KG1 (cell line): ENCODE measurements at places on chromosomes 7 and 10.
A peak's percentile ranks its signal among the peaks of the same experiment; 100 is the strongest.

DNA sequence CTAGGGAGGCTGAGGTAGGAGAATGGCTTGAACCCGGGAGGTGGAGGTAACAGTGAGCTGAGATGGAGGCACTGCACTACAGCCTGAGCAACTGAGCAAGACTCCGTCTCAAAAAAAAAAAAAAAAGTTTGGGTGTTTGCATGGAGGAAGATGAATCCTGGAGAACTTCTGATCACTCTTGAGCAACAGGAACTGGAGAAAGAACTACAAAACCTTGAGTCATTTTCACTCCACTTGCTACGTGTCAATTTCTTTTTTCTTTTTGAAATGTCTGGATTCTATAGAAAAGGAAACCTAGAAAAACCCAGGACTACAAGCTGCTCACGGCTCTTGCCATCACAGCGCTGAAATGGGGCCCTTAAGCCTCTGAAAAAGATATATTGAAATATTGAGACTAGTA lies 189.6 kb upstream of the NRP1 start:
- DNase-seq: no peak

- no peak for DNase-seq
These were observed 41.1 kb downstream of the VIPR2 start for GRCh38 chr7:159103382-159104187.

DNA sequence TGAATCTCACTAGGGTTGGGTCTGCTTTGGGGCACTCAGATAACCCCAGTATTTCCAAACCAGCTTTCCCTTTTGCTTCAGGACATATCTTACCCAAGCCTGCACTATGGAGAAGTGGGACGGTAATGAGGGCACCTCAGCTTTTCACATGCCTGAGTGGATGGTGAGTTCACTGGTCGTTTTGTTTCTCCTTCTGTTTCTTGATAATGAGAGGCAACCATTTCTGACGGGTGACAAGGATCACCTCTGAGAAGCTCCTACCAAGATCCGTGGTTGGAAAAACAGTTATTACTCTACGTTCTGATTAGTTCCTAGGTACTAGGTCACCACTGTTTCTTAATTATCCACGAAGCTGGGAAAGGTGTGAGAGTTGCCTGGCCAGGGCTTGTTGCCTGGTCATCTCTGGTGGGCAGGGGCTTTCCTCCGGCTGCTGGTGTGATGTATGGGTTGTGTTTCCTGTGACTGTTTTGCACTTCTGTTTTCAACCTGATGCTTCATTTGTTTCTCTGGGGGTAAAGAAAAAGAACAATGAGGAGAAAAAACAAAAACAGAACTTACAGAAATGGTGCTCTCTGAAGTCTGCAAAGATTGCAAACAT lies 65.7 kb upstream of the STRIP2 start:
- no peak for DNase-seq

DNA sequence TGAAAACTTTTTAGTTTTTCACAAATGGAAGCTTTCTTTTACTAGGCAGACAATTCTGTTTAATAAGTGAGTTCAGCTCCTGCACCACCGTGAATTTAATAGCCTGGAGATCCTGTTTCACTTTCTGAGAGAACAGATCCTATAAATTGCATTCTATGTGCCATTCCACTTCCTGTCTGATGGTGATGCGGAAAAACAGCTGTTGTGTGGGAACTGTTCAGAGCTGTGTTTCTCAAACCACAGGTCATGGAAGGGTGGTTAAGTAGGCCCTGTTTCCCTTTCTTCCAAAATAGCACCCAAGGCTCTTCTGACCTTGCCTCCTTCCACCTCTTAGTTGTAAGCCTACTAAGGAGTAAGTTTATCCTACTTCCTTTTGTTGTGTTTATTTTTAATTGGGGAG lies 97.2 kb upstream of the DKK1 start:
- DNase-seq: no peak

GRCh38 chr10:14736600-14737081 lies 38.1 kb downstream of the FAM107B start:
- DNase-seq: no peak

DNA sequence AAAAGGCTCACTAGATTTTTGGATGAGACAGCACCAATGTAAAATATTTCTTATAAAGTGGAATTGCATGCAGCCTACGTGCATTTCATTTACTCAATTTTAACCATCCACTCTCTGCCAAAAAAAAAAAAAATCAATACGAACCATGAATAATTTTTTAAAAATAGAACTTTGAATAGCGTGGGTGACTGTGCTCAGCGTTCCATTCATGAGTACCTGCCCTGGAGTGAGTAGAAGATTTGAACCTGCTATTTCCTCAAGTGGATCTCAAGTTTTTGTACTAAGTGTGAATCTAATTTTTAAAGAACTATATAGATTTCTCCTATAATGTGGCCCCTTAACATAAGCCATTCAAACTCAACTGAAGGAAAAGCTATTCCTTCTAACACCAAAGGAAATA lies 105.3 kb downstream of the ARHGAP12 start:
- DNase-seq: no peak

DNA sequence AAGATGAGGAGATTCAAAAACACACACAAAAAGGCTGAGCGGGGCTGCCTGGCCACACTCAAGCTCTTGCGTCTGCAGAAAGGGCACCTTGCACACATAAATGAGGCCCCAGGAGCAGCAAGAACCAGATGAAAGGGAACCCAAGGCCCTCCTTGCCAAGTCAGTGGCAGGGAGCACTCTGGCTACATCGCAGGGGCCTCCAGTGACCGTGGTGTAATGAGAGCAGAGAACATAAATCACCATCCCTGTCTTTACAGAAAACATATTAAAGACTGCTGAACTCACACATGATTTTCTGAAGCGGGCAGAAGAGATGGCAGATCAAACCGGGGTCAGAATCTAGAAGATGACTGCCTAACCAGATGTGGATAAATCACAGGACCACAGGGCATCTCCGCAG lies 80.5 kb downstream of the SLIT1 start:
- DNase-seq: no peak

- no peak for DNase-seq
These were observed 66.5 kb downstream of the VPS50 start for GRCh38 chr7:93298671-93299070.

GRCh38 chr7:96076350-96076707 lies 245.6 kb downstream of the SLC25A13 start:
- no peak for DNase-seq

DNA sequence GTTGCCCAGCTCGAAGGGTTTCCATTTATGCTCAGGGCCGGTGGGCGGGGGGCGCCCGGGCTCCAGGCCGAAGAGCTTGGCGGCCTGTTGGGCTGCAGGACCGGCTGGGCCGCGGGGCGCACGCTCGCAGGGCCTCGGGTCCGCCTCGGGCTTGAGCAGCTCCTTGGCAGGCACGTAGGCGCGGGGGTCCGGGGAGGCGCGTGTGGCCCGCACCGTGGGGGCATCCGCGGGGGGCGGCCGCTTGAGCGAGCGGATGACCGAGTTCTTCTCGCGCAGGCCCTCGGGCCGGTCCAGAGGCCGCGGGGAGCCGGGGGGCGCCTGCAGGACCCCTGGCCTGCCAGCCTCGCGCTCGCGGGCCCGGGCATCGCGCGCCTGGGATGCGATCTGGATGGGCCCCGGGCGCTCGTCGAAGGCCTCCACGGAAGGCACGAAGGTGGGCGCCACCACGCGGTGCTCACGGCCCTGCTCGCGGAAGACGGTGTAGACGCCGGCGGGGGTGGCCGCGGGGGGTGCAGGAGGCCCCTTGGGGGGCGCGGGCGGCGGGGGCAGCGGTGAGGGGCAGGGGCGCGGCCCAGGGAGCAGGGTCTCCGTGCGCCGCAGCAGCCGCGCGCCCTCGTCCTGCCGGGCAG lies 35.2 kb downstream of the TNRC18 start:
- no peak for DNase-seq

GRCh38 chr10:128062331-128062880 lies 63.8 kb downstream of the MKI67 start:
- peak; percentile 38 for DNase-seq

GRCh38 chr10:12511651-12512050 lies 162.3 kb downstream of the CAMK1D start:
- no peak for DNase-seq

GRCh38 chr10:133100706-133101415 lies 13.1 kb downstream of the ADGRA1 start:
- no peak for DNase-seq

DNA sequence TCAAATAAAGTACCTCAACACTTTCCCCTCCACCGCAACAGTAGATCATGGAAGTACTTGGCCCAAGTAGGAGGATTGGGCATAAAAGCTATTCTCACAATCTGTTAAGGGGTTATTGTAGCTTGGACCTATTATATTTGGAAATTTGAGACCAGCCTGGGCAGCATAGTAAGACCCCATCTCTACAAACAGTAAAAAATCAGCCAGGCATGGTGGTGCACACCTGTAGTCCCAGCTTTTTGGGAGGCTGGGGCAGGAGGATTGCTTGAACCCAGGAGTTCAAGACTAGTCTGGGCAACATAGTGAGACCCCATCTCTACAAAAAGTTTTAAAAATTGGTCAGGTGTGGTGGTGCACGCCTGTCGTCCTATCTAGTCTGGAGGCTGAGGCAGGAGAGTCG lies 13.2 kb downstream of the PRKRIP1 start:
- DNase-seq: no peak

DNA sequence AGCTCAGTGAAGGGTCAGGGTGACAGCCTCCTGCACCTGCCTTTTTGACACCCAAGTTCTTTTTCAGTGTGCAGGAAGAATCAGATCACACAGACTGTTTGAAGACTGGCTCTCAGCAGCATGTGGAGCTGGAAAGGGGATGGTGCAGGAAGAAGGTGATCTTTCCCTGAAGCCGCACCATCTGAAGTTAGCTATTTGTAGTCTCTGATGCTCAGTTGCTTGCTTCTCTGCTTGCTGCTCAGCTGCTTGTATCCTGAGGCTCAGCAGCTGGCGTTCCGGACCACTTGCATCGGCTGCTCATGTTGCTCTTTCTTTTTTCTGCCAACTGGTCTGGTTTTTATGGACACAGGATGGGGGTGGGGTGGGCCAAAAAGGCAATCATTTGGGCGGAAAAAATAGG lies 15.8 kb upstream of the DNMBP start:
- DNase-seq: no peak

- no peak for DNase-seq
These were observed 77.0 kb upstream of the GNA12 start for GRCh38 chr7:2920956-2921652.

- no peak for DNase-seq
These were observed 159.2 kb upstream of the PITRM1 start for GRCh38 chr10:3331690-3332230.

GRCh38 chr7:19670806-19671205 lies 38.0 kb downstream of the POLR1F start:
- no peak for DNase-seq

- peak; percentile 35 for DNase-seq
These were observed 22.6 kb downstream of the PDIA4 start for GRCh38 chr7:149005427-149006344.

- no peak for DNase-seq
These were observed 32.2 kb downstream of the XPNPEP1 start for GRCh38 chr10:109891105-109891504.

GRCh38 chr10:43689955-43690771 lies 41.5 kb upstream of the ZNF32 start:
- DNase-seq: peak; percentile 27

GRCh38 chr7:27419581-27420177 lies 177.1 kb downstream of the EVX1 start:
- DNase-seq: no peak

- no peak for DNase-seq
These were observed 4.0 kb upstream of the MRPS24 start for GRCh38 chr7:43873300-43873699.

- DNase-seq: no peak
These were observed 54.1 kb downstream of the ABLIM1 start for GRCh38 chr10:114603948-114604347.

GRCh38 chr7:95200741-95201140 lies 123.6 kb downstream of the PON1 start:
- DNase-seq: no peak

GRCh38 chr7:14766747-14767146 lies 135.8 kb downstream of the DGKB start:
- DNase-seq: no peak

DNA sequence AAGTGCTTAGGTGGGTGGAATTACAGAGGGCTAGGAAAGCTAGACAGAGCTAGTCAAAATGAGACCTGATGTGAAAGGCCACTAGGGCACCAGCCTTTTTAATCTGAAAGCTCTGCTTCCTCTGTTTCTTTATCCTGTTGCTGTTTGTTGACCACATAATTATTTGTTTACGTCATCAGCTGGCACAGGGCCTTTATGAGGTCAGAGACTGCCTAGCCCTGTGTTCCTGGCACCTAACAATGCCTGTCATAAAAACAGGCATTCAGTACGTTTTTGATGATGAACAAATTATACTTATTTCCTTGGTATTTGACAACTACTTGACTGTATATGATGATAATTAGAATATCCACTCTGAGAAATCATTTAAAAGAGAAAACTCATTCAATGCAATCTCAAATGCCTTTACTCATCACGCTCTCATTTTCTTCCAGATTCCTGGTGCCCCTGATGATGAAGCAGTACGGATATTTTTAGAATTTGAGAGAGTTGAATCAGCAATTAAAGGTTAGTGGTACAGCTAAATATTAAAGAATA lies 26.0 kb downstream of the RBM17 start:
- DNase-seq: no peak

- no peak for DNase-seq
These were observed 1019.7 kb upstream of the LRRN3 start for GRCh38 chr7:110071192-110071591.

DNA sequence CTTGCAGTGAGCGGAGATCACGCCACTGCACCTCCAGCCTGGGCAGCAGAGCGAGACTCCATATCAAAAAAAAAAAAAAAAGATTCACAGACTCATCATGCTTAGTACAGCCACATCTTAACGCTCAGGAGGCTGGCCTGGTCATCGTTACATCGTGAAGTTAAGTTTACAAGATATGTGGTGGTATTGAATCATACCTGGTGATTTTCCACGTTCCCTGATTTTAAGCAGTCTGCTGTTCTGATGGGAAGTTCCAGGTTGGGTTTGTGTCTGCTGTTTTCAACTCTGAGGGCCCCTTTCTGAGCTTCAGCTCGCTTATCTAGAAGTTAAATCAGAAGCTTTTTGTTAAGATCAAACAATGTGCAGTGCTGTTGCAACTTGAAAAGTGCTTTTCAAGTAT lies 6.9 kb downstream of the PPP2R2D start:
- no peak for DNase-seq

- no peak for DNase-seq
These were observed 47.9 kb downstream of the FHIP2A start for GRCh38 chr10:114869520-114869892.

- no peak for DNase-seq
These were observed 103.4 kb upstream of the MDFIC start for GRCh38 chr7:114818501-114818900.

GRCh38 chr10:110978204-110978603 lies 58.8 kb downstream of the SHOC2 start:
- no peak for DNase-seq
